ENCODE measurements at places on chromosomes 5 and 9.

GRCh38 chr5:121937762-121938161 lies 24.0 kb upstream of the SRFBP1 start:
- no peak for DNase-seq

DNA sequence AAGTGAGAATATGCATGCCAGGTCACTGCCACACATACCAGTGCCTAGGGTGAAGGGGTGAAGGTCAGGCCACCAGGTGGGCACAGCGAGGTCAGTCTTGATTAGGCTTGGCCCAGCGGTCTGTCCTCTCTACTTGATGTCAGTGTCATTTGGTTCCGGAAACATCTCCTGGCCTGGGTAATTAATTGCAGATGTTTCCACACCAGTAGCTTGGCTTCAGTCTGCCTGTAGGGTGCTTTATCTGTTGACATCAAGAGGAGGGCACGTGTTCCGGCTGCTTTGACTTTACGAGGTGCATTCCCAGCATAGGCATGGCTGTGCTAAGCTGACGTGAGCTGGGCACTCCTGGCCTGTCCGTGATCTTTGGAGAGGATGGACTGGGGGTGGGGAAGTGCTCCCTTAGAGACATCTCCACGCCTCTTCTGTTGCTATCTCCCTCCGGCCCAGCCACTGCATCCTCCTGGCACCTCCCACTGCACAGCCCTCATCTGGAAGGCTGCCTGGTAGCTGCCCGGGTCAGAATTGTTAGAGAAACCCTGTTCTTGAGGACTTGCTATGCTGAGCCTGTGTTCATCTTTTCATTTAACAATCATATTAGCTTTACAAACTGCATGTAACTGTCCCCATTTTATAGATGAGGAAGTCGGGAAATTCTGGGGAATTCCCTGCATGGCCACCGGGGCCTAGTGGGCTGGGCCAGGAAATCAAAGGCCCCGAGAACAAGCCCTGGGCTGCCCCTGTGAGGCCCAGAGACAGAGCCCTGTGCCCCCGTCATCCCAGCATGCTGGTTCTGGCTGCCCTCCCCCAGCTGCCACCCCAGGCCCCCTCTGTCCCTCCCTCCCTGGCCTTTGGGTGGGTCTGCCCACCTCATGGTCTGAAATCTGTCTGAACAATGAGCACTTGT lies 29.1 kb downstream of the JADE2 start:
- peak; percentile 72 for DNase-seq

GRCh38 chr9:89418474-89418845 lies 79.5 kb downstream of the SEMA4D start:
- no peak for DNase-seq

DNA sequence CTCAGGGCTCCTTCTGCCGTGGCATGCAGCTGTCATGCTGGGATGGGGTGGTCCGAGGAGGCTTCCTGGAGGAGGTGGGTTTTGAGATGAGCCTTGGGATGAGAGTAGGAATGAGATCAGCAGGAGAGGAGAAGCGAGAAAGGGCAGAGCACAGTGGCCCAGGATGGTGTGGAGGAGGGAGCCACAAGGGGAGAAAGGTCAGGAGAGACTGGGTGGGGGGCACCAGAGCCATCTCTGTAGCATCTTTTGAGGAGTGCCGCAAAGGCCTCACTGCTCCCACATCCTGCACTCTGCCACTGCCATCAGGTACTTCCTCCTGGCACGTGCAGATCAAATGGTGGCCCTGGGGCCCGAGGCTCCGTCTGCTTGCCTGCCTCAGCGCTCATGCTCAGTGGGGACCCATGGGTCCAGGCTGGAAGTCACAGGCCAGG lies 150.2 kb downstream of the MACROH2A1 start:
- peak; percentile 9 for DNase-seq

GRCh38 chr9:137277329-137278041 lies at the start of gene TOR4A:
TOR4A (plus strand) TSS chr9:137277726; CDS start chr9:137278690, 964 bp downstream.
- DNase-seq: no peak

GRCh38 chr9:75169623-75170022 lies 81.3 kb downstream of the OSTF1 start:
- no peak for DNase-seq

GRCh38 chr5:136174021-136174659 lies 18.8 kb downstream of the SMIM32 start:
- DNase-seq: no peak

DNA sequence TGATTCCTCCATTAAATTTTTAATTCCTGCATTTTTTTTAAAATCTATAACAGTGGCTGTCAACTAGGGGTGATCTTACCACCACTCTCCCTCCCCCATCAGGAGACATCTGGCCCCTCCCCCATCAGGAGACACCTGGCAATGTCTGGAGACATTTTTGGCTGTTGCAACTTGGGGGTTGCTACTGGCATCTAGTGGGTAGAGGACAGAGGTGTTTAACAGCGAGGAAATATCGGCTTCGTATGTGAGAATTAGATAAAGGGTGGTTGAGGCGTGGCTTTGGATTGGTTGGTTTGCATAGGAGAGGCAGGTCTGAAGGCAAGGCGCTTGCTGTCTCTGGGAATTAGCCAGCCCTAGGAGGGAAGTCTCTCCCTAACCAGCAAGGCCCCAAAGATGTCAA lies 10.5 kb downstream of the CDHR2 start:
- no peak for DNase-seq

GRCh38 chr5:149627070-149627469 lies 45.8 kb downstream of the ARHGEF37 start:
- no peak for DNase-seq

DNA sequence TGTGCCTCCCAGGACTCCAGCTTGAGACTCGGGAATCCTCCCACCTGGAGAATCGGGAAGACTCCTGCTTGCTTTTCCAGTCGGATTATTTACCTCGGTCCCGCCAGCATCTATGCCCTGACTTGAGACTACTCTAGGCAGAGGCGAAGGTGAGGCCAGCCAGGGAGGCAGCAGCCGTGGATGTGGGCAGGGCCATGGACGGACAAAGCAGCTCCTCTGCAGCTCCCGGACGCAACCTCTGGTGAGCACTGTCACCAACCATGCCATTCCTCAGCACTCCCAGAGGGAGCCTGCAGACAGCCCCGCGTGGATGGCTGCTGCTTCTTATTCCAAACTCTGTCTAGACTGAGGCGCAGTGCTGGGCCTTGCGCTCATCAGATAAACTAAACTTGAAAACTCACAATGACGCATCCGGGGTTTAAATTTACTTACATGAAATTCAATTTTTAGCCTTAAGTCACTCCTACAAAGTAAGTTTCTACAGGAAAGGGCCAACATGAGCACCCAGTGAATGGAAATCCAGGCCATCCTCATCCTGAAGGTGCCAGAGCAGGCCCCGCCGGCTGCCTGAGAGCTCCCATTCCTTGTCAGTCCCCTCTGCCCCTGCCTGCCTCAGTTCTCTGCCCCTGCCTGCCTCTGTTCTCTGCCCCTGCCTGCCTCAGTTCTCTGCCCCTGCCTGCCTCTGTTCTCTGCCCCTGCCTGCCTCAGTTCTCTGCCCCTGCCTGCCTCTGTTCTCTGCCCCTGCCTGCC lies 17.8 kb downstream of the MED10 start:
- no peak for DNase-seq

DNA sequence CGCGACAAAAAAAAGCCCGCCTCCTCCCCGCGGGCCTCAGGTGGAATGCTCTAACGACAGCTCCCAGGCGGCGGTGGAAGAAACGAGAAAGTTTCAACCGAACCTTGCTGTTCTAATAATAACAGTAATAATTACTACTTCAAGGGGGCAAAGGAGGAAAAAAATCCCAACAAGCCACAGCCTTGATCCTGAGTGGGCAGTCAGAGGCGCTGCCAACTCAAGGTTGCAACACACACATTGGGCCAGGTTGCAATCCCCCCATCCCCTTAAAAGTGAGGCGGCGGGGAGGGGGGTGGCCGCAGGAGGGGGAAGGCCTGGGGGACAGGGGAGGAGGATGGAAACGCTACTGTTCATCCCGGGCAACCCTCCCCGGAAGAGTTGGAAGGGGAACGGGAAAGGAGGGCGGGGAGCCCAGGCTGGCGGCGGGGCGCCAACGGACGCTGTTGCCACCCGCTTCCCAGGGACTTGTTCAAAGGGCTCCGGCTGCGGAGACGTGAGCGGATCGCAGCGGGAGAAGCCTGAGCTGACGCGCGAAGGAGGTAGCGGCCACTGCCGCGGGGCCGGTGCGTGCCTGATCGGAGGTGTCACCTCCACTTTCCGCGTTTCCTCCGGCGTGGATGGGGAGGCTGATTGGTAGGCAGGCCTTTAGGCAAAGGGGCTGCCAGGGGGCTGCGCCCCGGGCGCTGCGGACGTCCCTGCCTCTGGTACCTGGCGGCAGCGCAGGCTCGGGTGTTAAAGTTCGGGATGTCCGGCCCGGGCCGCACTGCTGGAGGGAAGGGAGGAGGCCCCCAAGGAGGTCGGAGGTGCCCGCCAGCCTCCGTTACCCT lies 647 bp downstream of the SMARCA2 start:
- DNase-seq: peak; percentile 75

GRCh38 chr5:96370976-96371375 lies 62.1 kb downstream of the PCSK1 start:
- DNase-seq: no peak

DNA sequence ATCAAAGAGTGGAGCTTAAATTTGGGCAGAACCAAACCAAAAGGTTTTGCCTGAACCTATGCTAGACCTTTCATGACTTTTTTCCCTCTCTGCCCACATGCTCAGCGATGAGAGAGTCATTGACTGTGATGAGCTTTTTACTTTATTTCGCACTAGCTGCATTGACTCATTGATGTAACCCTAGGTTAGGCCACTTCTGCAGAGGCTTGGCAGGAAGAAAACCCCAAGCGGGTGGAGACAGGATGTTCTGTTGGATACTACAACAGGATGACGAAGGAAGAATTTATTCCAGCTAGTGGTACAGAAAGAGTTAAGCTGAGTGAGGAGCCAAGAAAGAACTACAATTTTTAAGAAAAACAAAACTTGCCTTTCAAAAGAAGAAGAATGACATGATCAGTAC lies 18.4 kb downstream of the AGXT2 start:
- DNase-seq: no peak
